ENCODE measurements at places on chromosomes 6 and 20.

DNA sequence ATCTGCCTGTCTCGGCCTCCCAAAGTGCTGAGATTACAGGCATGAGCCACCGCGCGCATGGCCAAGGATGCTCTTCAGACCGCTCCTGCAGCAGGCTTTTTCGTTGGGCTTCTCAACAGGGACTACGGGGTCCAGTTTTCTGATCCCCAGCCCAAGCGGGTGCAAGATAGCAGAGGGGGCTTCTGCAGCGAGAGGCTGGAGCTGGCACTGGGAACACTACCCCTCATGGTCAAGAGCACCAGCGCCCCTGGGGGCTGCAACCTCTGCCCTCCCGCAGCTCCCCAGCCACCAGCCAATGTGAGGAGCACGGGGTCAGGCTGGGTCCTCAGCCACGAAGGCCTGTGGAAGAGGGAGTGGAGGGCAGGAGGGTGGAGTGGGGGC, 6.0 kb downstream of the CTSZ start:
- DNase-seq, result no peak

DNA sequence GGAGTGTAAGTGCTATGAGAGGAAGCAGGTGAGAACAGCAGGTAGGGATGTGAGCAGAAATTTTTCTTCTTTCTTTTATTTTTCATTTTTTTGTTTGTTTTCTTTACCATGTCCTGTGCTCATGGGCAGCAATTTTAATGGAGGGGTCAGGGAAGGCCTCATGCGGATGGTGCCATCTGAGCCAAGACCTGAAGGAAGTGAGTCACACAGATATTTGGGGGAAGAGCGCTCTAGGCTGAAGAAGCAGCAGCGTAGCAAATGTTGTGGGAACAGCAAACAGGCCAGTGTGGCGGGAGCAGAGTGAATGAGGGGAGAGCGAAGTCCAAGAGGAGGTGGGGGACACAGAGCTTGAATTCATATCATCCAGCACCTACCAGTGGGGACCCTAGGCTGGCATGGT, 12.7 kb downstream of the SPDEF start:
- DNase-seq, result peak; percentile 32

DNA sequence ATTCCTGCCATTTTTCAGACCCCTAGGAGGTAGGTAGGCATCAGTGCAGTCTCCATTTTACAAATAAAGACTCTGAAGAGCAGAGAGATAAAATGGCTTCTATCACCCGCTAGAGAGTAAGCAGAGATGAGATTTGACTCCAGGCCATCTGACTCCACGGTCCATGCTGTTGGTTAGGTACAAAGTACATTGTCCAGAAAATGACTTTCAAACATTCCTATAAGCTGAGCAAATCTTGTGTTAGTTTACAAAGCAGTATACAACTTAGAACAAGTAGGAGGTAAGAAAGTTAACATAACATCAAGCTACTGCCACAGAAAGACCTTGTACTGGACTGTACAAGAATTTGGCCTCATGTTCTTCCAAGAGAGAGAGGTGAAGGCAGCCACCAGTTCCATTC, 14.9 kb downstream of the BTN1A1 start:
- no peak for DNase-seq

- no peak for DNase-seq
These were observed 244.4 kb downstream of the SAMD5 start for GRCh38 chr6:147752689-147753403.

DNA sequence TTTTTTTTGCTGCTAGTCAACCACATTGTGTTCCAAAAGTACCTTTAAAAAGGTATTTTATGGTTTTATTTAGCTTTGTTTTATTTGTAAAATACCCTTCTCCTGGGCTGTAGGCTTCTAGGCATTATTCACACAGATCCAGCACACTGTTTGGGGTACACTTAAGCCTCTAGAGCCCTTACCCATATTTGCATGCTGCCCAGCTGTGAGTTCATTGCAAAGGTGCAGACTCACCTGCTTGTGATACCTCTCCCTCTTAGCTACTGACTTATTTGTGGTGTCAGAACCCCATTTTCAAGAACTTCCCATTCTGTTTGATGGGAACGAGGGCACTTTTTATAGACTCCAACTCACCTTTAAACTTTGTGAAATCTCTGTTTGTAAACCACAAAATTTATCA, 69.8 kb downstream of the RIN2 start:
- no peak for DNase-seq

DNA sequence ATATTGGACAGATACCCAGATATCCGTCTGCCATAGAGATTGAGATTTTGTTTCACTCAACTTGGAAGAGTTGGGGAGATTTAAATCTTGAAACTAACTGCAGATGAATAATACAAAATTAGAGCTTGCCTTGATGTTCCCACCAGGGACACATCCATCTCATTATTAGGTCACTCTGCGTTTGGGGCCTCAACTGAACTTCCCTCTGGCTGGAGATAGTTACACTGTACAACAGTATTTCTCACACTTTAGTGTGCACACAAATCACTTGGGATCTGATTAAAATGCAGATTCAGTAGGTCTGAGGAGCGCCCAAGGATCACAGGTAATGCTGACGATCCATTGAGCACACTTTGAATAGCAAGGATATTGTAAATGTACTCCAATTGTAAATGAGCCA, 35.0 kb upstream of the ADTRP start:
- no peak for DNase-seq

GRCh38 chr20:51978070-51978501, 175.8 kb upstream of the SALL4 start:
- DNase-seq, result no peak

- no peak for DNase-seq
These were observed 799 bp downstream of the NRM start for GRCh38 chr6:30689985-30690384.

DNA sequence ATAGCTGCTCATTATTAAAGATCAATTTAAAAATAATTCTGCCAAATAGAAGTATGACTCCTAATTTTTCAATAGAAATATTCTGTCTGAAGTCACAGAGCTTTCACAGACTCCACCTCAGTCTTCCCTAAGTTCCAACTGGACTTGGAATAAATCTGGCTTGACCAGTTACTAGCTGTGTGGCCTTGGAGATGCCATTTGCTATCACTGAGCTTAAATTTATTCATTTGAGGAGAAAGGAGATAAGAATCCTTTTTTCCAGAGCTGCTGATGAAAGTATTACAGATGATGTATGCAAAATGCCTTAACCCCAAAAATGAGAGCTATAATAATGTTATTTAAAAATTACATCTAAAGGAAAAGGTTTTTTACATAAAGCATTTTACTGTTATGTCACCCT, 125.0 kb downstream of the GJA1 start:
- no peak for DNase-seq

- DNase-seq, result no peak
These were observed 124.3 kb upstream of the TMEM170B start for GRCh38 chr6:11413117-11413687.

GRCh38 chr6:159390381-159390780, 221.2 kb downstream of the FNDC1 start:
- DNase-seq, result peak; percentile 72

DNA sequence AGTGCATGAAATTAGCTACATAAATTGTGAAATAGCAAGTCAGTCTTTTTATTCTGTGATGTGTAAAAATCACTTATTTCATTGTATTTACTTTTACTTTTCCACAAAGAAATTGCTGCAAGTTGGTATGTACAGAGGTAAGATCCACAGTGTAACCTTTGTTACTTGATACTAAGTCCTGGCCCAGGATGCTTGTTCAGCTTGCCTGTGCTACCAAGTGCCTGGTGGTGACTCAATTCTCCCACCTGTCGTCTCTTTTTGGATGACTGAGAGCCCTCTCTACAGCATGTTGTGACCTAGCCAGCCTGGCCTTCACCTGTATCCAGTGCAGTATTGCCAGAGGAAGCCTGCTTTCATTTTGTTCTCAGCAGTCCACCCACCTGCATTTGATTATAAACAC, 54.9 kb downstream of the ANKRD6 start:
- DNase-seq, result no peak

GRCh38 chr6:158666628-158667359, 16.9 kb downstream of the SYTL3 start:
- peak; percentile 39 for DNase-seq

- DNase-seq, result peak; percentile 82
These were observed at the start of gene CCN5 for GRCh38 chr20:44714701-44715498. Gene CCN5, plus strand, starts transcription at chr20:44715369. Its CDS starts 22 bp downstream, at chr20:44715391.

GRCh38 chr6:147063469-147064031, 140.7 kb upstream of the STXBP5 start:
- peak; percentile 90 for DNase-seq

- DNase-seq, result peak; percentile 76
These were observed 79.7 kb upstream of the FYN start for GRCh38 chr6:111952821-111953540.
